Stimulated activated CD4-positive, alpha-beta T cell treated with anti-CD3 and anti-CD28 coated beads, Interleukin-12 subunit alpha, Interleukin-12 subunit beta, amount 100 ng/mL, for 24 hours (primary cell): ENCODE measurements at places on chromosomes 7 and 10.
A peak's percentile ranks its signal among the peaks of the same experiment; 100 is the strongest.

DNA sequence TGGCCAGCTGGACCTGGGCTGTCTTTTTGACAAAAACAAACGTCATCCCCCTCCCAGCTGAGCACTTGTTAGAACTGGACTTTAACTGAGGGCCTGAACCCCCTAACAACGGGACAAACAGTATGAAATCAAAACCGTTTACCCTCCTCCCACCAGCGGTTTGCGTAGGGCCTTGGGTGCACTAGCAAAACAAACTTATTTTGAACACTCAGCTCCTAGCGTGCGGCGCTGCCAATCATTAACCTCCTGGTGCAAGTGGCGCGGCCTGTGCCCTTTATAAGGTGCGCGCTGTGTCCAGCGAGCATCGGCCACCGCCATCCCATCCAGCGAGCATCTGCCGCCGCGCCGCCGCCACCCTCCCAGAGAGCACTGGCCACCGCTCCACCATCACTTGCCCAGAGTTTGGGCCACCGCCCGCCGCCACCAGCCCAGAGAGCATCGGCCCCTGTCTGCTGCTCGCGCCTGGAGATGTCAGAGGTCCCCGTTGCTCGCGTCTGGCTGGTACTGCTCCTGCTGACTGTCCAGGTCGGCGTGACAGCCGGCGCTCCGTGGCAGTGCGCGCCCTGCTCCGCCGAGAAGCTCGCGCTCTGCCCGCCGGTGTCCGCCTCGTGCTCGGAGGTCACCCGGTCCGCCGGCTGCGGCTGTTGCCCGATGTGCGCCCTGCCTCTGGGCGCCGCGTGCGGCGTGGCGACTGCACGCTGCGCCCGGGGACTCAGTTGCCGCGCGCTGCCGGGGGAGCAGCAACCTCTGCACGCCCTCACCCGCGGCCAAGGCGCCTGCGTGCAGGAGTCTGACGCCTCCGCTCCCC lies at the start of gene IGFBP1:
Gene IGFBP1, plus strand, starts transcription at position 304 of the 808 bp plus-strand sequence. Its CDS starts 165 bp downstream, at position 469.
- DNase-seq: no peak

DNA sequence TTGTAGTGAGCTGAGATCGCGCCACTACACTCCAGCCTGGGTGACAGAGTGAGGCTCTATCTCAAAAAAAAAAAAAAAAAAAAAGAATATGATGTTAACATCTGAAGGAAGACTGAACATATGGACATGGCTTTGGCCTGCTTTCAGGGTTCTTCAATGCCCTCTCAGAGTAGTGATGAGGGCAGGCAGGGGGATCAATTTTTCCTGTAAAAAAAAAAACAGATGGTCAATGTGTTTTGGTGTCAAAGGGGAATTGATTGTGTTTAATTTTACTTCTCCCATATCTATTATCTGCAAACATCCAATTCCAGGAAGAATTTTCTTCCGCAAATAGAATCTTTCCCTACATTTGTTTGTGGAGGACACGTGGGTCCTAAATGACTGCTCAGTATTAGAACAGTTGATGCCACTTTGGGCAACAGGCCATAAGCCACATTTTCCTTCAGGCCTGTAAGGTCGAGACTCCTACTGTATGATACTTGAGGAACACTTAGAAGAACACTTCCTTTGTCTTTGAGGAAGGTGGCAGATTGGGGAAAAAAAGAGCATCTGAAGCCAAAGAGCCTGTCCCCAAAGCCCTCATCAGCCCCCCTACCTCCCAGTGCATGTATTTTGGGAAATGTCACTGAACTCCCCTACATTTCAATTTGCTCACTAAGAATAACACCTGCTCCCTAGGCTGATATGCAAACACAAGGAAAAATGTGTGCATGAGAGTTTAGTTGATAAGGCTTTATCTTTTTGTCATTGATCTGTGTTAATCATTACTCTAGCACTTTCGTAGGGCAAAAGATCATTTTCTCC lies 28.3 kb downstream of the MGAM2 start:
- no peak for DNase-seq

DNA sequence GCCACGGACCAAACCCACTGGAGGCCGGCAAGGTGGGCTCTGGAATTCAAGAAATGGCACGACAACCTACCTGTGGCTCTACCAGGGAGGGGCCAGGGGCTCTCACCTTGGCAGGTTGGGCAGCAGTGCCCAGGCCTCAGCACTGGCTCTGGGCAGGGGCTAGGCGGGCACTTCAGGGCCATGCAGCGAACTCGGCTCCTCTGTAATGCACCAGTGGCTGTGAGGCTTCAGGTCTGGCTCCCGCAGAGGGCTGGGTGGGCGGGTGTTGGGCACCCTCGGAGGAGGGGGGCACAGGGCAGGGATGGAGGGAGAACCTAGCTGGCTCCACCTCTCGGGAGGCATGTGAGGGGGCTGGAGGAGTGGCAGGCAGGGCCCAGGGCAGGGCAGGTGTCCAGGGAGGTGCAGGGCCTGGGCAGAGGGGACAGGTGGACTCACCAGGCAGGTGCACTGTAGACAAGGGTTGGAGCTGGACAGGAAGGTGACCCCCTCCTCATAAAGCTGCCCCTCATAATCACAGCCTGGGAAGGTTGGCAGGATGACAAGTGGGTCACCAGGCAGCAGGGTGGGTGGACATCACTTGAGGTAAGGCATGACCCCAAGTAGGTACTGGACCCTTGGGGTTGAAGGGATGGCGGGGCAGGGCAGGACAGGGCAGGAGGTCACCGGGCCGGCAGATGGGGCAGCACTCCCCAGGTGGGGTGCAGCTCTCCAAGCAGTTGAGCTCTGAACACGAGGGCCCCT lies 6.7 kb downstream of the KCP start:
- DNase-seq: no peak

DNA sequence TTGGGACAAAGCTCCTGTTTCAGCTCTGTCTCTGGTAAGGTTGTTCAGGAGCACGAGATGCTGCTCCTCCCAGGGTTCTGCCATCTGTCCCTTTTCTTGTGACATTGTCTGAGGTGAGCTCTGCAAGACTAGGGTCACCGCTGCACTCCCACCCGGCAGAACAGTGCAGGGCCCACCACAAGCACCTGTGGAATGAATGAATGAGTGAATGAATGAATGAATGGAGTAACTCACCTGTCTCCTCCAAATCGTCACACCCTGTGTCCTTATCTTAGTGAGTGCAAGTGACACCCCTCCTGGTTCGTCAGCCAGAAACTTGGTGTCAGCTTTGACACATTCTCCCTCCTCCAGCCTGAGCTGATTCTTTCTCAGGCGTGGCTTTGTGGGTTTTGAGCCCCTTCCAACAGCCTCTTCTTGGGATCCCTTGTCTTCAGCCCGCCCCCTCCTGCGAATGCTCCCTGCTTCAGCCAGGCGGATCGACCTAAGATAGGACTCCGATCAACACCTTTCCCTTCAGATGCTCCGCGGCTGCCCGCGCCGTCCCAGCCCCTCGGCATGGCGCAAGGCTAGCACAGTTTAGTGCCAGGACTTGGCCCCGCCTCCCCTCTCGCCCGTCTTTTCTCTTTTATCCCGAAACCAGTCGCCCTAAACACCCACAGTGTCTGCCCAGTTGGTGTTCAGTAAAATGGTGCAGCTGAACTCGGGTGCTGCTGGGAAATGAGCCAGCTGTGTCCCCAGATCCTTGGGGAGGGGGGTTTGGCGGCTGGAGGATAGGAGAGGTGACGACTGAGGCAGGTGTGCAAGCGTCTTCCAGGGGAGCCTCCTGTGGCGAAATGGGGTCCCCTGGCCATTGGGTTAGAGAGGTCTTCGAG lies 89.3 kb downstream of the BEND7 start:
- DNase-seq: peak; percentile 13

- peak; percentile 10 for DNase-seq
These were observed 29.9 kb downstream of the RNLS start for GRCh38 chr10:88553116-88553752.

DNA sequence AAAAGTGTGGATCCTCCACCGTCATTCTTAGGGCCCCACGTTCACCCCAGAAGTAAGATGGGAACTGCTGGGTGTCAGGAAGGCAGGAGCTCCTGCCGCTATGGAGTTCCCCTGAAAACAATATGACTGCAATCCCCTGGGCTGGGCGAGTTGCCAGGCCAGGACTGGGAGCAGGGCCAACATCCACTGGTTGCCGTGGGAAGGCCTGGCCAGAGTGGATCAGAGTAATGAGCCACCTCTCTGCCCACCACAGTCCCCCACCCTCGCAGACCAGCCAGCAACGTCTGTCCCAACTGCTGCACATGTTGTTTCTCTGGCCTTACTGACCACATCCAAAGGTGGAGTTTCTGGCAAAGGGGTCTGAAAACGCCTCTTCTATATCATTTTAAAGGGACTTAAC lies 86.6 kb downstream of the STRA8 start:
- DNase-seq: no peak

- DNase-seq: no peak
These were observed 5.0 kb downstream of the PPIF start for GRCh38 chr10:79352035-79352877.

DNA sequence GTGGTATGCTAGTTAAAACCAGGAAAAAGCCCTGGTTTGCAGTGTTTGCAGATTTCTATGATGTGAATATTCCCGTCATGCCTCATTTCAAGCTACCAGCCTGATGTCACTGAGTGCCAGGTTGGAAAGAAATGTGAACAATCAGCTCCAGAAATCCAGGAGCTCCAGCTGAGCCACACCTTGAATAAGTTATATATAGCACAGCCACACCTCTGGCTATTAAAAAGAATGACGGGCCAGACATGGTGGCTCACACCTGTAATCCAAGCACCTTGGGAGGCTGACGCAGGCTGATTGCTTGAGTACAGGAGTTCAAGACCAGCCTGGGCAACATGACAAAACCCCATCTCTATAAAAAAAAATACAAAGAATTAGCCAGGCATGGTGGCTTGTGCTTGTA lies 18.7 kb upstream of the SLF2 start:
- DNase-seq: no peak

DNA sequence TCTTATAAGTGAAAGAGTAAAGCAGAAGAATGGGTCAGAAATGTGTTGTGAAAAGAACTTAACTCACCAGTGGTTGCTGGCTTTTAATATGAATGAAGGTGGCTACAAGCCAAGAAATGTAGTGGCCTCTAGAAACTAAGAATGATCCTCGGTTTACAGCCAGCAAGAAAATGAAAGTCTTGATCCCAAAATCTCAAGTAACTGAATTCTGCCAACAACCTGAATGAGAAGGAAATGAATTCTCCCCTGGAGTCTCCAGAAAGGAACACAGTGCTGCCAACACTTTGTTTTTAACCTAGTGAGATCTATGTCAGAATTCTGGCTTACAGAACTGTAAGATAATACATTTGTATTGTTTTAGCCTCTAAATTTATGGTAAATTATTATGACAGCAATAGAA lies 193.0 kb downstream of the FZD1 start:
- no peak for DNase-seq

GRCh38 chr7:151572136-151572535 lies 52.4 kb upstream of the RHEB start:
- DNase-seq: no peak
